Peyer's patch (tissue), 4 donors: ENCODE measurements at places on chromosomes 7 and 10.

- DNase-seq: no peak
These were observed 1.3 kb upstream of the CUEDC2 start for GRCh38 chr10:102433619-102434046.

DNA sequence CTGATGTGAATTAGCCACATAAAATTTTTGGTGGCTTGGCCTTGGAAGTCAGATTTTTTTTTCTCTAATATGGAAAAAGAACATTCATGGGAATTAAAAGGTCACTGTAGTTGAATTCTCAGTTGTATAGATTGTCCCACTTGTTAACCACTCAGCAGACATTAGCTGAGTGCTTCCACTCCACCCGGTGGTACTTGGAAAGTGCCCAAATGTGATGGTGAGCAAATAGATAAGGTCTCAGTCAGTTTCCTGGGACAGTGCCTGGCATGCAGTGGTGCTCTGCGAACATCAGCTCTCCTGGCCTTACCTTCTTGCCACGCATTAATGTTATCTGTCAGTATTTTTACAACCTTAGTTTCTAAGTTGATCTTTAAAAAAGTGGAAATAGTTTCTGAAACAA, 1.4 kb downstream of the ATP5F1C start:
- no peak for DNase-seq

GRCh38 chr10:18473424-18474117, 177.8 kb downstream of the NSUN6 start:
- no peak for DNase-seq

- no peak for DNase-seq
These were observed 14.6 kb upstream of the PDSS1 start for GRCh38 chr10:26682931-26683330.

- no peak for DNase-seq
These were observed 28.0 kb downstream of the GLCCI1 start for GRCh38 chr7:7996568-7996967.

GRCh38 chr10:30587522-30588031, 42.0 kb downstream of the LYZL2 start:
- peak; percentile 72 for DNase-seq

- DNase-seq: no peak
These were observed 22.7 kb downstream of the ZNF365 start for GRCh38 chr10:62396864-62397263.

- peak; percentile 29 for DNase-seq
These were observed 34.9 kb upstream of the ZNF488 start for GRCh38 chr10:47418966-47419365.

GRCh38 chr10:35614312-35614711, 9.2 kb downstream of the GJD4 start:
- DNase-seq: no peak

DNA sequence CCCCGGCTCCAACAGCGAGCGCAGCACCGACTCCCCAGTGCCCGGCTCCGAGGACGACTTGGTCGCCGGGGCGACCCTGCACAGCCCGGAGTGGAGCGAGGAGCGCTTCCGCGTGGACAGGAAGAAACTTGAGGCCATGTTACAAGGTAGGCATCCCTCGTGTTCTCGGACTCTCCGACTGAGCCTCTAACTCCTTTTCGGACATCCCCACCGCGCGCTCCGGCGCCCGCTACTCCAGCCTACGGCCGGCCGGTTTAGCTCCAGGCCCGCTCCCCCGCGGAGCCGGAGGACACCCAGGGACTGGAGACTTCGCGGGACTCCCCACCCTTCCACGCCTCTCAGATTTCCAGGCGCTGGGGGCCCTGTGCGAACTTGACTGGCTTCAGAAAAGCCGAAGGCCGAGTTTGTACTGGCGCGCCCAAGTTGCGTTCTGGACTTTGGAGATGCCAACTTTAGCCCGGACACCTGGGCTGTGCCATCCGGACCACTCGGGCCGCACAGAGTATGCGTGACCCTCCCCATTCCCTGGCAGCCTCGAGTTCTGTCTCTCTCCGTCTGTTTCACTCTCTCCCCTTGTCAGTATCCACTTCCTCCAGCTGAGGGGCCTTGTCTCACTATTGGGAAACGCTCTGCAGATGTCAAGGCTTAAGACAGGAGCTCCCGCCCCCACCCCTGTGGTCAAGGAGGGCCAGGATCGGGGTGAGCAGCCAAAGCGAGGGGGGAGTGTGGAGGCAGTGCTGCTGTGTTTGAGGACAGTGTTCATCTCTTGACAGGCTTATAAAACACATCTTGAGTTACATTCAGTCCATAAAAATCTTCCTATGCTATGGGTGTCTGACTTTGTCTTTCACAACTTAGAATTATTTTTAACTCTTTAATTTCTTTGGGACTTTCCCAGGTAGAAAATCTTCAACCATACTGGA, 777 bp downstream of the BICC1 start:
- peak; percentile 18 for DNase-seq
